Fibroblast of the aortic adventitia (primary cell): ENCODE measurements at places on chromosomes 12 and 14. TPM values are rescaled to one million over a fixed set of nuclear protein-coding genes. Genes with fewer than 3 reads are reported as not detected.

- DNase-seq, result no peak
Observed at GRCh38 chr14:65151609-65151956, 49.3 kb upstream of the MAX start.

DNA sequence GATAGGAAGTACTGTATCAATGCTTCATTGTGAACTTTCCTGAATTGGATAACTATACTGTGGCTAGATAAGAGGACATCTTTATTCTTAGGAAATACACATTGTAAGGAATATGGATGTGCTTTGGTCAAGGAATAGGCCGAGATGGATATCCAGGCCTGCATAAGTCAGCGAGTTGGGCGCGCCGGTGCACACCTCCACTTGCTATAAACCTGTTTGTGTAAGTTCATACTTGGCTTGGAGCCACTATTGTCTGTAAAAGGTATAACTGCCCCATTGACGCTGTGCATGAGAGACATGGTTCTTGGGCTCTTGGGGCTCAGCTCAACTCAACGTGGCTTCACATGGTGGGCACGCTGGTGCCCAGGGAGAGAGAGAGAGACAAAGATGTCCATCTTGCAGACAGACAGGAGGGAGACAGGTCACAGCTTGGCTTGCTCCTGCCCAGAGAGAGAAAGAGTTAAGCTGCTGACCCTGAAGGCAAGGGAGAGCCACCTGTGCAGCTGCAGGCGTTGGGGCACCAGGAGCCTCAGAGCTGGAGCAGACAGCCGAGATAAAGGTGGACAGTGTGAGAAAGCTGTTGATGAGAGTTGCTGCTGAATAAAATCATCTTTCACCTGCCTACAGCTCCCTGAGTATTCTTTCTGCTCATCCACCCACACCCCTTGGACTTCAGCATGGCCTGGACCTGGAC lies 34.1 kb upstream of the COCH start:
- no peak for DNase-seq

Gene GPR137C
- total RNA-seq, result 0.49 and 1.7 TPM in 2 replicates

Gene TTC6
- 0.16 and 0.36 TPM in 2 replicates for total RNA-seq

Gene TCL1A
- total RNA-seq, result not detected in 2 replicates
